Naive B cell (primary cell): ENCODE measurements at places on chromosomes 7 and 10. TPM values are rescaled to one million over a fixed set of nuclear protein-coding genes. Genes with fewer than 3 reads are reported as not detected.

Gene DNAJB6
- 115 TPM for polyA plus RNA-seq

Gene CTAGE4
- not detected for polyA plus RNA-seq

Gene TMEM273
- 2.4 TPM for polyA plus RNA-seq

Gene KLF6
- 316 TPM for polyA plus RNA-seq

Gene SEMA3D
- 0.86 TPM for polyA plus RNA-seq

Gene GRID1
- polyA plus RNA-seq: not detected
